Activated gamma-delta T cell (primary cell): ENCODE measurements at places on chromosomes 12 and 14.

GRCh38 chr12:76713130-76713529 is 50.8 kb upstream of the ZDHHC17 start:
- no peak for DNase-seq

GRCh38 chr12:20453756-20454310 is 85.5 kb downstream of the PDE3A start:
- no peak for DNase-seq

DNA sequence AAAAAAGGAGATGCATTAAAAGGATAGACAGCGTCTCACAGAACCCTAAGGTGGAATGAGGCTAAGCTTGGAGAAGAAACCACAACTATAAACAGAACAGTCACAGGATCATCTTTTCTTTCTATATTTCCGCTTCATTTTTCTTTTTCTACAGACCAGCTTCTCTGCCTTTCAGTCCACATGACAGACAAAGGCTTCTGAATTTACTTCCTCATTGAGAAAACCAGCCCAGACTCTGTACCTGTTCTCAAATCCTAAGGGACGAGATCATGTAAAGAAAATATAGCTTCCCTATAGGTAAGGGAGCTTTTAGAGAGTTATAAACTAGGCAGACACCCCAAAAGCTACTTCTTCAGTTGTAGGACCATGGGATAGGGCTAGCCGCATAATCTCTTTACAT is 17.4 kb downstream of the SGPP1 start:
- DNase-seq: no peak

GRCh38 chr14:68782091-68782981 is 10.5 kb downstream of the ZFP36L1 start:
- no peak for DNase-seq

GRCh38 chr12:14521822-14522221 is 45.9 kb downstream of the PLBD1 start:
- no peak for DNase-seq

DNA sequence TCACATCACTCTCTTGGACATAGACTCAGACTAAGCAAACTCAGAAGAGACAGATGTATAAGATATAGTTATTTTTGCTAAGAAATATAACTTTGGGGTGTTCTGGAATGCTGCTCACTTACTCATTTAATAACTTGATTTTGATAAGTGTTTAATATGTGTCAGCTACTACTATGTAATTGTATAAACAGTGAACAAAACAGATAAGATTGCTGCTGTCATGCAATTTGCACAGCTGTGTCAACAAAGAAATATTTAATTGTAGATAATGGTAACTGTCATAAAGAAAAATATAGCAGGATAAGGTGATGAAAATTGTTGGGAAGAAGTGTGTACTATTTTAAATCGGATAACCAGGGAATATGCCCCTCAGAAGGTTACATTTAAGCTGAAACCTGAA is 84.1 kb upstream of the ZDHHC17 start:
- DNase-seq: no peak

- DNase-seq: no peak
Measured at GRCh38 chr12:49970658-49971057, 2.1 kb upstream of the AQP6 start.
